Upper lobe of left lung (tissue), 6 donors: ENCODE measurements at places on chromosomes 5 and 9. TPM values are rescaled to one million over a fixed set of nuclear protein-coding genes. Genes with fewer than 3 reads are reported as not detected.

Gene SHC3
- 12.6 TPM for total RNA-seq

Gene SLC27A4
- 26.9 TPM for total RNA-seq

- no peak for DNase-seq
These were observed 473.7 kb downstream of the ARHGEF28 start for GRCh38 chr5:74099538-74100267.

GRCh38 chr5:137086342-137086741 is 412.8 kb downstream of the SPOCK1 start:
- no peak for DNase-seq

DNA sequence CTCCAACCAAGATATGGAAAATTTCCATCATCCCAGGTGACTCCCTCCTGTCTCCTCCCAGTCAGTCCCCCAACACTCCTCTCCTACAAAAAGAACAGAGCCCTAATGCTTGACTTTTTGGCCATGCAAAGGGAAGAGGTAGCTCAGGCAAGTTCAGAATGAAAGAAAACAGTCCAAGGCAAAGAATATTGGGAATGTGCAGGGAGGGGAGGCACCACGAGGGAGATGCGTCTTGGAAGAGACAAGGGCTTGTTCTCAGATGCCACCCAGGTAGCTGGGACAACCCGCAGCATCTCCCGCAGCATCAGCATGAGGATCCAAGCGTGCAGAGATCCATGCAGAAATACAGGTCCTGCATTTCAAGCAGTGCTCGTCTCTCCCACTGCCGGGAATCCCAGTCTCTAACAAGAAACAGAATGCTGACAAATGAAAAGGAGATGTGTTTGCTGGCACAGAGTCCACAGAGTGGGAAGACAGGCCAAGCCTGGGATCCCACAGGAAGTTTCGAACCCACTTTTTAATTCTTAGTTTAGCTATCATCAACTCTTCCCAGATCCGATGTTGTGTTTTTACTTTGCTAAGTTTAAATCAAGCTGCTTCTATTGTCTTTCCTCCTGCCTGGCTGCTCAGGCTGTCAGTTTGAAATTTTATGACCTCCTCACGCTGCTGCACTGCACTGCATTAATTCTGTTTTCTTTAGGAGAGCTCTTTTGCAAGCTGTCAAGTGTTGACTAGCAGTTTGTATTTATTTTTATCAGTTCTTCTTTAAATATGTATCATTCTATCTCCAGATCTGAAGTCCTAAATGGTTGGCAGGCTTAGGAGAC is 86.8 kb upstream of the OSMR start:
- no peak for DNase-seq

GRCh38 chr9:71790296-71790695 is 22.0 kb upstream of the CEMIP2 start:
- no peak for DNase-seq

DNA sequence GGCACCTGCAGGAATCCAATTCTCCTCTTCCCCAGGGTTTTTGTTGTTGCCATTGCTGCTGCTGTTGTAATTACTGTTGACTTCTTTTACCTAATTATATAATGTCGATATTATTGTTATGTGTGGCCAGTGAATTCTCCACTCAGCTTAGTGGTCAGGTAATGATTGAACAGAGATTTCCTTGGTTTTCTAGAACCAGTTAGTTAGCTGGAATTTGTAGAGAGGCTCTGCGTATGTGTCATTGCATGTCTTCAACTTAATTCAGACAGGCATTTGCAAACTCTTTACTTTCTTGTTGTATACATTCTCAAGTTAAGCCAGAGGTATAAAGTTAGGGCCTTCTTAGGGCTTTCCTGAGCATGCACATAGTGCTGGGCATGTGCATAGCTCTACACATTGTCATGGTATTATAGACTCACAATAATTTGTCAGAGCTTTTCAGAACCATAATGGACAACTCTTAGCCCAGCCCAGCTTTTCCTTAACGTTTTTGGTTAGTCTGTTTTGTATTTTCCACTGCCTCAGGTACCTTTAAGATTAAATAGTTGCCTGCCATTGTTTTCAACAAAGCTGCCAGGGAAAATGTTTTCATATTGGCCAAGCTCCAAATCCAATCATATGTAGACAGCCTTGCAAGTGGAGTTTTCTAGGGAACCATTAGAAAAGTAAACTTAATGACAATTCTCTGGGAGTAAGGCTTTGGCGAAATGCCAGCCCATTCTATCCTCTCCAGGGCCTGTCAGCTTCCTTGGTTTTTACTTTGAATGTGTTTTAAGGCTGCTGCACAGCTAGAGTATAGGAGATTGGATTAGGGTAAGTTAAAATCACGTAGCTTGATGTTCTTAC is 68.1 kb downstream of the UBE2R2 start:
- no peak for DNase-seq
